ENCODE measurements at places on chromosomes 3 and 15.

- no peak for DNase-seq
Measured at GRCh38 chr3:30577788-30578187, 28.6 kb upstream of the TGFBR2 start.

GRCh38 chr3:16849795-16850194 is 35.0 kb upstream of the PLCL2 start:
- no peak for DNase-seq

DNA sequence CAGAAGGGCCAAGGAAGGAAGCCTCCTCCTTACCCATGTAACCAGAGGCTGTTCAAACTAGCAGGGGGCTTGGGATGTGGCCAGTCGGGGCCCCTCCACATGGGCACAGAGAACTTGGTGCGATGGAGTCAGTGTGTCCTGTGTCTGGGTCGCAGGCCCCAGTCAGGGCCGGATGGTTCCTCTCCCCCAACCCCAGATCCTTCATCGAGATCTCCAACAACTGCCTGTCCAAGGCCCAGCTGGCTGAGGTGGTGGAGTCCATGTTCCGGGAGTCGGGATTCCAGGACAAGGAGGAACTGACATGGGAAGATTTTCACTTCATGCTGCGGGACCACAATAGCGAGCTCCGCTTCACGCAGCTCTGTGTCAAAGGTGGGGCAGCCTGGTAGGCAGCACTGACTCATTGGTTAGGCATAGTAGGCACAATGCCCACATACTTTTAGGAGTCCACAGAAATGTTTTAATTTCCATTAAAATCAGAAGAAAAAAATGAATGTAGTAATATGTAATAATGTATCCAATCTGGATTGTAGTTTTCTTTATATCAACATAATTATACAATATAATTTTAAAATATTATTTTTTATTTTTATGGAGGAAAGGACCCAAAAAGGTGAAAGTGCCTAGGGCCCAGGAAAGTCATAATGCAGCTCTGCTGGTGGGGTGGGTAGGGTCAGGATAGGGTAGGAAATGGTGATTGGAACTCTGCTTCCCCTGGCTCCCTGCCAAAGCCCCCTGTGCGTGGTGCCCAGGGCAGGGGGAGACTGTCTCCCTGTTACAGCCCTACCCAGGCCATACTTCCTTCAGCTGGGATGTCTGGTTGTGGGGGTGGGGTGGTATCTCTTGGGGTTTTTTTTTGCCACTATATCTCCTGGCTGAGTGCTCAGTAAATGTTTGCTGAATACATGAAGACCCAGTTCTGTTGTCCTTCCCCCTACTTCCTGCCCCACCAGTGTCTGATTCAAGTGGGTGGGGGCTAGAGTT is 18.6 kb downstream of the DUOX1 start:
- DNase-seq: no peak

DNA sequence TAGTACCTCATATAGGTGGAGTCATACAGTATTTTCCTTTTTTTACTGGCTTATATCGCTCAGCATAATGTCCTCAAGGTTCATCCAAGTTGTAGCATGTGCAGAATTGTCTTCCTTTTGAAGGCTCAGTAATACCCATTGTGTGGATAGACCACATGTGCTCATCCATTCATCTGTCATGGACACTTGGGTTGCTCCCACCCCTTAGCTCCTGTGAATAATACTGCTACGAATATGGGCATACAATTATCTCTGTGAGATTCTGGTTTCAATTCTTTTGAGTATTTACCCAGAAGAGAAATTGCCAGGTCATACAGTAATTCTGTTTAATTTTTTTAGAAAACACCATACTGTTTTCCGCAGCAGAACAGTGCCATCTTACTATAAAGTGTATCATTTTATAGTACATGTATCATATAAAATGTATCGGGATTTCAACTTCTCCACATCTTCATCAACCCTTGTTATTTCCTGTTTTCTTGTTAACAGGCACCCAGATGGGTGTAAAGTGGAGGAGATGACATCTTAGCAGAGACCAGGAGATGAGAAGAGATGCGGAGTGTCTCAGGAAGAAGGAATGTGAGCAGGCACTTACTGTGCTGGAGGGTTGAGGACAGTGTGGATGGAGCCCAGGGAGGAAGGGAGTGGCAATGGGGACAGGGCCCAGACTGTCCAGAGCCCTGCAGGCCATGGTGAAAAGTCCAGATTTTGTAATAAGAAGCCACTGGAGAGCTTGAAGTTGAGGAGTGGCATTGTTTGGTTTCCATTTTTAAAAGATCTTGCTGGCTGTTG is 27.0 kb upstream of the PRR23E start:
- no peak for DNase-seq

DNA sequence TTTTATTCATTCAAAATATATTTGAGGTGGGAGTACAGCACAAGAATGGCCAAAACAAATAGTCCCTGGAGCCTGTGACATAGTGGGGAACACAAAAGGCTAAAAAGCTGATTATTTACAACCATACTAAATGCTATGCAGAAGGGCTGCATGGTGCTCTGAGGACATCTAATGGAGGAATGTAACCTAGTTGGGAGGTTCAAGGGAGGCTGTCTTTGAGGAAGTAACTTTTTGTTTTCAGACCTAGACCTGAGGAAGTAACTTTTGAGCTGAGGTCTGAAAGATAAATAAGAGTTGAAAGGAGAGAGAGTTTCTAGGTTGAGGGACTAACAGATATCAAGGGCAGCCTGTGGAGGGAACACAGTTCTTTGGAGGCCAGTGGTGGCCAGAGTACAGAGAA is 34.8 kb upstream of the RASA2 start:
- peak; percentile 75 for DNase-seq

GRCh38 chr3:144499001-144499930 is 527.6 kb downstream of the DIPK2A start:
- DNase-seq: no peak

- DNase-seq: no peak
Measured at GRCh38 chr3:33277193-33277882, at the start of gene FBXL2. Gene FBXL2, plus strand, starts transcription at chr3:33277442. Its CDS starts 71 bp downstream, at chr3:33277513.

DNA sequence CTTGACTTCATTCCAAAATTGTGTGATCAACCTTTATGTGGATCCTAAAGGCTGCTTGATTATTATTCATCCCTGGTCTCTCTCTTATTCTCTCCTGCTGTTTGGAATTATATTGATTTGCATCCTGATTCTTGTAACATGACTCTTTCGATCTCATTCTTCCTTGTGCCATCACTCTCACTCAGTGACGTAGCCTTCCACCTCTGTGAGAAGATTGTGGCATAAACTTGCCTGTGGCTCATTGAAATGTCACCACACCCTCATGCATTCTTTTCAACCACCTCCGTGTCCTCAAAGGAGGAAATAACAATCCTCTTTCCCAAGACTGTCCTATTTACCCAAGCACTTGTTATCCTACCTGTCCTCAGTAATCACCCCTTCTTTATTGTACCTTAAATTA is 41.3 kb upstream of the GCNT3 start:
- DNase-seq: no peak

GRCh38 chr3:194275291-194275690 is 75.8 kb downstream of the CPN2 start:
- no peak for DNase-seq

DNA sequence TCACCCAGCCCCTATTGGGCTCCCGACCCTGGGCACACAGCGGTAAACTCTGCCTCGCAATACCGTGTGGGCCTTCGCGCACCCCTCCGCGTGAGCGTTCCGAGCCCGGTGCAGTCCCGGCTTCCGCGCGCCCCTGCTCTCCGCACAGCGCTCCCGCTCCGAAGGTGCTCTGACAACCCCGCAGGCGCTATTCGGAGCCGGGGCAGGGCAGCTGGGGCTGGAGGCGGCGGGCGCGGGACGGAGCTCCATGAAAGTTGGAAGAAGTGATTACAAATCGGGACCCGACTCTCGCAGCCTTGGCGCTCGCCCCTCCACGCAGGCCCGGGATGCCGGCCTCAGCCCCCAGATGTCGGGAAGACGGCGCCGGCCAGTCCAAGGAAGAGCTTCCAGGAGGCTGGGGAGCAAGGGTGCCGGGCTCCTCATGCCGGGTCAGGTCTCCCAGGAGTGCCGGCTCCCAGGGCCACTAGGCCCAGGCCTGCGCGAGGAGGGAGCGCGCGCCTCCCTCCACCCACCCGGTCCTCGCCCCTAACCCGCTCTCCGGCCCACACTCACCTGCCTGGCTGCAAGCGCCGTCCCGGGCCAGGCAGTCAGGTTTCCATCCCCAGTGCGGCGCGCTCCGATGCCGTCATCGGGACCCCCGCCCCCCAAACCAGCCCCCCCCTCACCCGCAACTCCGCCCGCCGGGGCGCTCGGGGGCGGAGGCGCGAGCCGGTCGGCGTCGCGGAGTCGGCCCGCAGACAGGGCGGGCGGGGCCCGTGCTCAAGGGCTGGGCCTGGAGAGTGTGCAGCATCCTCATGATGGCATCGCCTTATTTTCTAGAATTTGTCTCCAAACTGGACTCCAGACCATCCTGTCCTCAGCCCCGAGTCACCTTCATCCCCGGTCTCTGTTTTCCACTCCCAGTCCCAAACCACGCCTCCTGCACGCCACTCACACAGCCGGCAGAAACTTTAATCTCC is at the start of gene KIF7:
Gene KIF7, minus strand, starts transcription at position 621 of the 959 bp plus-strand sequence. CDS start 2,537 bp downstream, outside the sequence.
- no peak for DNase-seq

GRCh38 chr3:121690777-121691405 is 30.2 kb upstream of the HCLS1 start:
- peak; percentile 18 for DNase-seq

GRCh38 chr3:11140713-11141104 is 13.6 kb upstream of the HRH1 start:
- DNase-seq: no peak

DNA sequence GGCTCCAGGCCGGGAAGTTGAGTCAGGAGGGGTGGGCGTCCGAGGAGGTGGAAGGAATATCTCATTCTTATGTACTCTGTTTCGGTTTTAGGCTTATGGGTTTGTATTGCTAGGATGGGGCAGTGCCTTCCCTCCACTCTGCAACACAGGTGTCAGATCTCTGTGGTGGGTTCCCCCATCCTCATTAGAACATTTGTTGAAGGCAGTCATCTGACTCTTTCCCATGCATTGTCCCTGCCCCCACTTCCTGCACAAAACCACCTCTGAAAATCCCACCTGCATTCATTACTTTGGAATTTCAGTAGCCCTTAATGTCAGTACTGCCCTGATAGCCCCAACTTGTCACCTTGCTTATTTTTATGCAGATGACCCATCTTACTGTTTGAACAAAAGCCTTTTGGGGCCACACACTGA is 29.5 kb downstream of the GYG1 start:
- DNase-seq: no peak

DNA sequence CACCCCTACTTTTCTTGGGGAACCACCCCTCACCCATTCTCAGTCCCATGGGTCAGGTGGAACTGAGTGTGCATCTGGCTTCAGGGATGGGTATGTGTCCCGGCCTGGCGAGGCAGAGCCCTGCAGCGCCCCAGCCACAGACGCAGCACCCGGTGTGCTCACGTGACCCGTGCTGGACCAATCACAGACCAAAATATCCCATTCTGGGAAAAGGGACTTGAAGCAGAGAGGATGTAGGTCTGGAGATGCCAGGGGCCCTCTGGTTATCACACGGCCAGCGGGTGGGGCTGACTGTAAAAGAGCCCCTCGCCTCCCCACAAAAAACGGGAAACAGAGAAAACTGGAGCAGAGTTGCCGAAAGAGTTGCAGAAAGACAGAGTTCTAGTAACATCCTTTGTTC is 138.0 kb upstream of the RAD18 start:
- DNase-seq: no peak

GRCh38 chr3:194364314-194364651 is 5.3 kb downstream of the LRRC15 start:
- no peak for DNase-seq

GRCh38 chr15:59237119-59237855 is 30.6 kb downstream of the LDHAL6B start:
- peak; percentile 68 for DNase-seq

DNA sequence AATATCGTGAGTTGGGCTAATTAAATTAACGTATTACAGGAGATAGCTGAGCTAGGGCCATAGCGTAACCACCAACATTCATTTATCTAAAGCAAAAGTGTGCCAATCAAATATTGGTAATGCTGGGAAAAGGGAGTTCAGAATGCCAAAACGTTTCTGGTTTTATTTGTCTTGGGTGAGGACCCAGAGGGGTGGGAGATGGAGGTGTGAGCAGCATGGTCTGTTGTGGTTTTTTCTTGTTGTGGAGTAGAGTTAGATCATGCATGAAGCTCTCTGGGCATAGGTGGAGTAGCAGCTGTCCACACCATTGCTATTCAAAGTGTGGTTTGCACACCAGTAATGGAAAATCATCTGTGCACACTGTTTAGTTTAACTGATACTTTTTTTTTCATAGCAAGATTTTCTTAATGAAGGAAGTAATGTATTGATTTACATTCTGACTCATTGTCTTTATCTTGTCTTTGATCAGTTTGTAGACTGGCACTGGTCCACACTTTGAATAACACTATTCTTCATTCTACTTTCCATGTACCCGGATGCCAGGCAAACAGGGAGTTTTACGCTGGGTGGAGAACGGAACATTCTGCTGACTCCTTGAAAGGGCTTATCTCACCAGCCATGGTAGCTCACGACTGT is 50.8 kb upstream of the CRTC3 start:
- no peak for DNase-seq

GRCh38 chr3:160312014-160312624 is 86.9 kb downstream of the C3orf80 start:
- DNase-seq: no peak

- DNase-seq: no peak
Measured at GRCh38 chr3:23192816-23193215, 10.3 kb upstream of the UBE2E2 start.

DNA sequence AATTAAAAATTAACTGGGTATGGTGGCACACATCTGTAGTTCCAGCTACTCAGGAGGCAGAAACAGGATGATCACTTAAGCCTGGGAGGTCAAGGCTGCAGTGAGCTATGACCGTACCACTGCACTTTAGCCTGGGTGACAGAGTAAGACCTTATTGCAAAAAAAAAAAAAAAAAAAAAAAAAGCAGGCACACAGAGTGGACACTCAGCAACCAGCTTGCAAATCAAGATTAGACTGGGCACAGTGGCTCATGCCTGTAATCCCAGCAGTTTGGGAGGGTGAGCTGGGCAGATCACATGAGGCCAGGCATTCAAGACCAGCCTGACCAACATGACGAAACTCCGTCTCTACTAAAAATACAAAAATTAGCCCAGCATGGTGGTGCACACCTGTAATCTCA is 5.4 kb downstream of the CLN6 start:
- DNase-seq: no peak

DNA sequence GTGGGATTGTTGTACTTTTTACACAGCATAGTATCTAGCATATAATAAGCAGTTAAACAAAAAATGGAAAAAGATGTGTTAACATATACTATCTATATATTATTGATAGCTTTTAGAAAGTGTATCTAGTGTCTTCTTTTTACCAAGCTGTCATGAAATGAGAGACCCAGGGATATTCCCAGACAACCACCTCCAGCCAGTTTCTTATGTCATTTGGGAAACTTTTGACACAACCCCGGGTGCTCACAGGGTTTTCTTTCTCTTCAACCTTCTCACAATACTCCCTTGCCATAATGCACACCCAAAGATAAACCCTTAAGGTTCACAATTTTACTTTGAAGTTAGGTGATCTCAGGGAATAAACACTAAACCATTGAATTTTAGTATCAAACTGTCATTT is 4.8 kb upstream of the PLA1A start:
- DNase-seq: no peak

GRCh38 chr3:57646723-57647122 is 46.2 kb downstream of the DENND6A start:
- no peak for DNase-seq

GRCh38 chr3:57729334-57730045 is 26.6 kb upstream of the SLMAP start:
- DNase-seq: no peak

GRCh38 chr15:74829991-74830390 is 3.6 kb downstream of the CPLX3 start:
- no peak for DNase-seq

- DNase-seq: no peak
Measured at GRCh38 chr3:116841003-116841735, 131.6 kb downstream of the TUSC7 start.
